ENCODE measurements at places on chromosomes 5 and 9.

GRCh38 chr5:174775081-174775480 is 50.7 kb downstream of the MSX2 start:
- no peak for DNase-seq

DNA sequence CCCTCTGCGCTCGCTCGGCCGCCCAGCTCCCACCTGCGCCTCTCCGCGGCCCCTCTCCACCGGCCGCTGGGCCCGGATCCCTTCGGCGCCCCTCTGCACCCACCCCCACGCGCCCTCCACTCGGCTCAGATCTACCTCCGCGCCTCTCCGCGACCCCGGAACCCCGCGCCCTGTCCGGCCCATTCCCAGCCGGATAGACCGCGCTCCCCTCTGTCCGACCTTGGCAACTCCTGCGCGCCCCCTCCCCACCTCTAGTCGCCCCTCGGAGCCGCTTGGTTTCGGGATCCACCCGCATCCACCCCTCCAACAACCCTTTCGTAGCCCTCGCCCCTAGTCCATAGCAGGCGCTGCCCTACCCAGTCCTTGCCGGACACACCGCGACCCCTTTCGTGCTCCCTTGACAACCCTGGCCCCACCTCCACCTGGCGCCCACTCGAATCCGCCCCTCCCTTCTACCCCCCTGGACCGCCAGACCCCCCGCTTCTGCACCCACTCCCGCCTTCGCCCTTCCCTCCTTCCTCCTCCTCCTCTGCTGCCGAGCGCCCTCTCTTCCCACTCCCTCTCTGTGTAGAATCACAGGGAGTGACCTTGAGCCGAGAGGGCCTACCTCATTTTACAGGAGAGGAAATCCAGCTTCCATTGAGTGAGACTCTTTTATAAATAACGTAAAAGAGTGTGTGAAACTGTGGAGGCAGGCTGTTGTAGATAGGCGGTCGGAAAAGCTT is 525 bp upstream of the AK3 start:
- peak; percentile 77 for DNase-seq

- no peak for DNase-seq
Observed at GRCh38 chr9:127949827-127950512, 12.3 kb upstream of the DPM2 start.

DNA sequence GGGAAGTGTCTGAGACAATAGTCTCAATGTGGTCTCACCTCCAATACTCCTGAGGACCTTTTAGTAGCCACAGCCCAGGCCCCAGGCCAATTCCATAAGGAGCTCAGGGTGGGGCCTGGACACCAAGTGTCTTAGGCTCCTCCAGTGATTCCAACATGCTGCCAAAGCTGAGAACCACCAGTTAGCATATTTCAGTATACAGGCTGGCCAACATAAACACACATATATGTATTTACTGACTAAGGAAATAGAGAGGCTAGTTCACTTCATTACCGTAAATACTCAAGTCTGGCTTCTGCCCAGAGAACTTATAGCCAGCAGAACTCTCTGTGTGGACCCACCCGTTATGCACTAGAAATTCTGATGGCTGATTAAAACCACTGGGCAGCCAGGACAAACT is 24.1 kb downstream of the S1PR3 start:
- no peak for DNase-seq

GRCh38 chr9:88651682-88652633 is 117.0 kb downstream of the NXNL2 start:
- DNase-seq, result peak; percentile 94

Data from coronary artery (tissue), 2 donors.